ENCODE measurements at places on chromosomes 4 and X. TPM values are rescaled to one million over a fixed set of nuclear protein-coding genes. Genes with fewer than 3 reads are reported as not detected.

Gene SH3TC1
- 12.5 TPM for total RNA-seq

Gene AFM
- total RNA-seq = 0.09 TPM

DNA sequence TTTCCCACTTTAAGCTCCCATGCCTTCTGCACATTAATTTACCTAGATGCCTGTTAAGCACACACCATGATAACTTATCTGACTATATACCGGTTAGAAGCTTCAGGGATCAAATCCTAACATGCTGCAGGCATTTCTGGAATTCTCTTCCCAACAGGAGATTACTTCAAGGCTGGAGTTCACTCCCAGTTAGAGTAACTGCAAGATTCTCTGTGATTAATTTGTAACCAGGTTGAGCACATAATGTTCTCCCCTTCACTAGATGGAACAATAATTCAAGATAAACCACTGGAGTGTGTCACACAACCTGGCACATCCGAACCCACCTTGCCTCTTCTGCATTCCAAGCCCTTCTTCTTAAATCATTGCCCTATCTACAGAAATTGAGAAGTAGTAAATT lies 11.8 kb upstream of the UGT2A3 start:
- no peaks in the 10 kb centered on the region for H3K36me3 ChIP-seq
- H3K27ac ChIP-seq = peak overlapping the region; percentile 25
- DNase-seq = no peak
- no peaks in the 10 kb centered on the region for H3K27me3 ChIP-seq
- H3K4me3 ChIP-seq = no peak overlapping the region

GRCh38 chrX:153644356-153645125 lies 2.5 kb upstream of the DUSP9 start:
- no peak for DNase-seq
- H3K4me1 ChIP-seq = no peaks in the 10 kb centered on the region
- H3K36me3 ChIP-seq = no peaks in the 10 kb centered on the region
- H3K27me3 ChIP-seq = peaks cover 13% of the 10 kb centered on the region

DNA sequence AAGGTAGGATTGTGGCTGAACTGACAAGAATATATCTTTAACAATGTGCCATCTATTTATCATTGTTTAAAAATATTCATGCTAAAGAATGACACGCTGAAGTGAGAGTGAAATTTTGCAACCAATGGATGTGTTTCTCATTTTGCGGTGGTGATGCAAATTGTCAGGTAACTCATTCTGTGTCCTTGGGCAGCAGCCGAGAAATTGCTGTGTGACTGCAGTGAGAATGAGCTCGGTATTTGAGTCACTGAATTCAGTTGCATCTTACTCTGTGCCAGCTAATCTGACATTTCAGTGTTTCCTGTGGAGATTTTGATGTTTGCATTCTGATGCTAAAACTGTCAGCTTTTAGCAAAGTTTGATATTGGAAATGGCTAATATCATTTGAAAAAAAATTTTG lies 28.1 kb downstream of the MCUB start:
- no peak overlapping the region for H3K4me3 ChIP-seq
- no peak overlapping the region for H3K27ac ChIP-seq
- DNase-seq = no peak
- H3K27me3 ChIP-seq = no peaks in the 10 kb centered on the region
- no peaks in the 10 kb centered on the region for H3K36me3 ChIP-seq

GRCh38 chrX:154458116-154458953 lies at the start of gene PLXNA3:
Gene PLXNA3, plus strand, starts transcription at chrX:154458281. Its CDS starts 1,903 bp downstream, at chrX:154460184.
- no peaks in the 10 kb centered on the region for H3K4me1 ChIP-seq
- peak within 1 kb of the TSS; percentile 26 for H3K4me3 ChIP-seq
- DNase-seq = peak; percentile 27
- no peaks in the 10 kb centered on the region for H3K36me3 ChIP-seq
- no peaks in the 10 kb centered on the region for H3K27me3 ChIP-seq
- H3K27ac ChIP-seq = no peak within 1 kb of the TSS

- H3K4me3 ChIP-seq = no peak overlapping the region
- DNase-seq = peak; percentile 24
- no peak overlapping the region for H3K27ac ChIP-seq
- H3K36me3 ChIP-seq = no peaks in the 10 kb centered on the region
- no peaks in the 10 kb centered on the region for H3K27me3 ChIP-seq
These were observed 533.9 kb downstream of the FSTL5 start for GRCh38 chr4:161629694-161630441.
